Stimulated activated memory B cell treated with anti-CD40 and anti-IgM and Interleukin-4, amounts not matched to agents 10 μg/mL and 1 μg/mL and 100 μg/mL, for 72 hours (primary cell): ENCODE measurements at places on chromosomes 2 and 18.
A peak's percentile ranks its signal among the peaks of the same experiment; 100 is the strongest.

DNA sequence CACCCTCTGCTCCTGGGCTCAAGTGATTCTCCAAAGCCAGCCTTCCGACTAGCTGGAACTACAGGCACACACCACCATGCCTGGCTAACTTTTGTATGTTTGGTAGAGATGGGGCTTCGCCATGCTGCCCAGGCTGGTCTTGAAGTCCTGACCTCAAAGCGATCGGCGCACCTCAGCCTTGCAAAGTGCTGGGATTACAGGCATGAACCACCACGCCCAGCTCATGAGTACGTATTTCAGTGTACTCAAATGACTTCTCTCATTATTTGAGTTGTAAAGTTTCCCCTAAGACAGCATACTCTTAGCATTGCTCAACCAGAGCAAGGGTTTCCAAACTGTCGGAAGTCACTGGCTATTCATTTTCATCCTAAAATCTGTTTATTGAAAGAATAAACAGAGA, 40.3 kb downstream of the IMPA2 start:
- ATAC-seq, result no peak
- no peak overlapping the region for H3K27ac ChIP-seq
- H3K4me1 ChIP-seq, result peaks cover 6% of the 10 kb centered on the region
- peaks cover 16% of the 10 kb centered on the region for H3K36me3 ChIP-seq

DNA sequence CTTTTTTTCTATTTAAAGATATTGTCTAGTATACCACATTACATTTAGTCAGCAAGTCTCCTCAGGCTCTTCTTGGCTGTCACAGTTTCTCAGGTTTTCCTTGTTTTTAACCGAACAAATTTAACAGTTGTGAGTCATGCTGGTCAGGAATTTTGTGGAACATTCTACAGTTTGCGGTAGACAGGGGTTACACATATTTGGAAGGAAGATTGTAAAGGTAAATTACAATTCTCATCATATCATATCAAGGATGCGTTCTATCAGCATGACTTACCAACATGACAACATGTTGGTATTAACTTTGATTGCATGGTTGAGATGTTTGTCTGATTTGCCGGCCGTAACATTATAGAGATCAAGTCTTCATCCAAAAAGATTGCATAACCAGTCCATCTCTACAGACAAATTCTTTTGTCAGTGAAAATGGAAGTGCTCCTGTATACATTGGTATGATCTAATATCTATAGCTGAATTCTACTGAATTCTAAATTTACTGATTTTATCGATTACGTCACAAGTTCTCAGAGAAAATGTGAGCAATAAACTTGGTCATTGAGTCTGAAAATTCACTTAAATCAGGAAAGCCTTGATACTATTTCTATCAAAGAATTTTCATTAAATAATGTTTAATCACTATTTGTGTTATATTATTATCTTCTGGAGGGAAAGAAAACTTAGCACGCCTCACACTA, 664.4 kb upstream of the SLC8A1 start:
- ATAC-seq, result no peak
- H3K4me3 ChIP-seq, result no peak overlapping the region
- no peaks in the 10 kb centered on the region for H3K36me3 ChIP-seq
- H3K27me3 ChIP-seq, result no peaks in the 10 kb centered on the region

DNA sequence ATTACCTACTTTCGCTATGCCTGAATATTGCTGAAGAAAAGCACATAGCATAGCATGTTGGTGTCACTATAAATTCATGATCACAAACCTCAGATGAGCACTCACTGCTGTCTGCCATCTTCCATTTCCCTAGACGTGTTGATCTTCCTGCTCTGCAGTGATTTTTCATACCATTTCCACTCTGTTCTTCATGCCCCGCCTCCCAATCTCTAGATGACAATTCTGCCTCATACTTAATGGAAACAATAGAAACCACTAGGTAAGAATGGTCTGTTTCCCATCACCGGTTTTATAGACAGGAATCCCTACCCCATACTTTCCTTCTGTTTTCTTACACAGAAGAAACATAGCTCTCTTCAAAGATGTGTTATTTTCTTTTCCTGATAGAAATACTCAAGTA, 63.8 kb downstream of the PIK3C3 start:
- H3K4me3 ChIP-seq, result no peak overlapping the region
- ATAC-seq, result no peak
- no peaks in the 10 kb centered on the region for H3K27me3 ChIP-seq
- H3K27ac ChIP-seq, result no peak overlapping the region

DNA sequence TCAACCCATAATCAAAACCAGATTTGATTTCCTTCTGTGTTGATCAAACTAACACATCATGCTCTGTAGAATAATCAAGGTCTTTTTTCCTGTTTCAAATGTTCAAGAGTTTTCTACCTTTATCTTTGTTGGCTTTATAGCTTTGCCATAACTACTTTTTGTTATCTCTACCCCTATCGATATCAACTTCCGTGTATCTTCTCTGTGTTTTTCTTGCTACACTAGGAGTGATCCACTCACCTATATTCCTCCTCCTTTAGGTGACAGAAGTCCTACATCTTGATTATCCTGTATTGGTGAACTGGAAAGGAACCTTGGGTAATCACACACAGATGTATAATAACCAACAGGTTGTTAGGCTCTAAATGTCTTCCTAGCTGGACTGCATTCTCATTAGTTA, 85.5 kb downstream of the LTBP1 start:
- H3K4me3 ChIP-seq, result no peak overlapping the region
- no peak for ATAC-seq
- no peaks in the 10 kb centered on the region for H3K27me3 ChIP-seq
- H3K4me1 ChIP-seq, result no peaks in the 10 kb centered on the region

GRCh38 chr2:15855766-15856260, 84.5 kb upstream of the MYCN start:
- no peak for ATAC-seq
- no peaks in the 10 kb centered on the region for H3K4me1 ChIP-seq
- peaks cover 12% of the 10 kb centered on the region for H3K27me3 ChIP-seq
- H3K36me3 ChIP-seq, result no peaks in the 10 kb centered on the region
- H3K27ac ChIP-seq, result no peak overlapping the region

DNA sequence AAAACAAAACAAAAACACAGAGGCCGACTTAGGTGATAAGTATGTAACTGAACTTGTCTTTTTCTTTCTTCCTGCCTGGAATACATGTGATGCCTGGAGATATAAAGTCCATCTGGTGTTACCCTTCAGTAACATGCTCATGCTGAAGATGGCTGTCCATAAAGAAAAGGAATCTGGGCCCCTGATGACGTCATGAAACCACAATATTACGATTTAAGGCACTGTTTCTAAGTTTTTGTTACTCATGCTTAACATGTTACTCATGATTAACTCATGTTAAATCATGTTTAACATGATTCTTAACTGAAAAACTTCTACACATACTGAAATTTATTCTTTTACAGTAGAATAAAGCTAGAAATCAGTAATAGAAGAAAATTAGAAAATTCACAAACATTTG, 49.0 kb downstream of the STRADB start:
- no peaks in the 10 kb centered on the region for H3K4me1 ChIP-seq
- peaks cover 29% of the 10 kb centered on the region for H3K36me3 ChIP-seq
- ATAC-seq, result no peak

DNA sequence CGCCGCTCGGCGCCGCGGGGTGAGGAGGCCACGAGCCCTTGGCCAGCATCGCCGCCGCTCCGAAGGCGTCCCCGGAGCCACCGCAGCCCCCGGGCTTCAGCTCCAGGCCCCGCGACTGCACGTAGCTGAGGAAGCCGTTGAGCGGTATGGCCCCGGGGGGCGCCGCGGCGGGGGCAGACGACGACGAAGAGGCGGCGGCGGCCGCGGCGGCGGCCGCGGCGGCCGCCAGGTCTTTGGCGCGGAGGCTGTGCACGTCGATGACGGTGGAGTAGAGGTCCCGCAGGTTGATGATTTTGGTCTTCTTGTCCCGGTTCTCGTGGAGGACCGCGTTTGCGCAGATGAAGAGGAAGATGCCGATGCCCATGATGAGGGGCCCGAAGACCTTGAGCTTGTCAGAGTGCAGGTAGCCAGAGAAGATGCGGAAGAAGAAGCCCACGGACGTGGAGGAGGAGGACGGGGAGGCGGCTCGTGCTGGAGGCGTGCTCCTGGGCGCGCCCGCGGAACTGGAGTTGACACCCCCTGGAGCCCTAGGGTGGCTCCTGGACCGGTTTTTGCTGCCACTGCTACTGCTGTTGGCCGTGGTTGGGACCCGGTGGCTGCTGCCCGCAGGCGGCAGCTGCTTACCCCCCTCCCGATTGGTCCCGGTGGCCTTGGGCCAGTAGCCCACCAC, 4.0 kb downstream of the TMEM200C start:
- no peak for ATAC-seq
- H3K27ac ChIP-seq, result no peak overlapping the region
- H3K4me3 ChIP-seq, result no peak overlapping the region
- no peaks in the 10 kb centered on the region for H3K36me3 ChIP-seq
- H3K4me1 ChIP-seq, result peaks cover 19% of the 10 kb centered on the region
- H3K27me3 ChIP-seq, result peaks cover 59% of the 10 kb centered on the region

DNA sequence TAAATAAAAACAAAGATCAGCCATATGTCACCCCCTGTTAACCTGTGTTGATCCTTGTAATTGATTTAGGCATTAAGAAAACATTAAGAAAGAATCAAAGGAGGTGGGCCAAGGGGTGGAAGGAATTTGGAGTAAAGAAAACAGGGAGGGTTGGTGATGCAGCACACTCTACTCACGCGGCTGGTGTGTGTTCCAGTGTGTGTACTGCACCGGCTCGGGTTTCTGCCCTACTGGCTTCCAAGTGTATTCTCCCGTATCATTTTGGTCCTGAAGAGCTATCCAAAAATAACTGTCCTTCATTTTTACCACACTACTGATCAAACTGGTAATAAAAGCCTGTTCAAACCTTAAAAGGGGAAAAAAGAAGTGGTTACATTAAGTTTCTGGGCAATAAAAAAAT, 56.9 kb downstream of the PLA2R1 start:
- no peak overlapping the region for H3K4me3 ChIP-seq
- ATAC-seq, result no peak
- H3K36me3 ChIP-seq, result no peaks in the 10 kb centered on the region
- H3K27ac ChIP-seq, result no peak overlapping the region
- no peaks in the 10 kb centered on the region for H3K4me1 ChIP-seq

DNA sequence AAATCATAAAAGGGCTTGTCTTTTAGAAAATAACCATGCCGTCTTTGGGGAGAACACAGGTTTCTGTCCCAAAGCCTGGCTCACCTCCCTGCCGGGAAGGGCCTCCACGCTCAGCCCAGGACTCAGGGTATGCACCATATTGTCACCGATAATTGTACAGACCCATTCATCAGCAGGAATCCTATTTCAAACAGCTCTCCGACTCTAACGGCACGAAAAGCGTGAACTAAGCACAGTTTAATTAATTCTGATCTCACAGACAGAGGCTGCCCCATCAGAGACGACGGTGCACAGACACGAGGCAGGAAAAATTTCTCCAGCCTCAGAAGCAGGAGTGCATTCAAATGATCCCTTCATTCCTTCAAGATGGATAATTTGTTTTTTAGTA, 276.2 kb downstream of the MYCN start:
- H3K27ac ChIP-seq, result no peak overlapping the region
- H3K27me3 ChIP-seq, result peaks cover 11% of the 10 kb centered on the region
- H3K36me3 ChIP-seq, result no peaks in the 10 kb centered on the region
- H3K4me1 ChIP-seq, result no peaks in the 10 kb centered on the region
- ATAC-seq, result no peak

DNA sequence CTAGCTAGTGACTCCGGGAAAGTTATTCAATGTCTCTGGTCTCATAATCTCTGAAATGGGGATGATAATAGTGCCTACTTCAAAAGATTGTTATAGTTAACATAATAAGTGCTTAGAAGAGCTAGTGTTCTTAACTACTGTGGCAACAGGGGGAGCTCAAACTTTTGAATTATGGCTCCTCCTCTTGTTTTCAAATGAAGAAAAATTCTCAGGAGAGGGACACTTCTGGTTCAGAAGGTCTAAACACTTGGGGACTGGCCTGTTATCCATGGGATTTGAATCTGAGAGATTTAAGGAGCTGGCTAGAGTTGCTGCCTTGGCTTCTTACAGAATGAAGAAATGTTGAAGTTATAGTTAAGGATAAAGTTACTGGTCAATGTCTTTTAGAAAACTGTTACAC, 92.2 kb upstream of the ITGB6 start:
- H3K36me3 ChIP-seq, result peaks cover 26% of the 10 kb centered on the region
- H3K4me3 ChIP-seq, result no peak overlapping the region
- no peak for ATAC-seq
- no peaks in the 10 kb centered on the region for H3K4me1 ChIP-seq
- no peaks in the 10 kb centered on the region for H3K27me3 ChIP-seq

DNA sequence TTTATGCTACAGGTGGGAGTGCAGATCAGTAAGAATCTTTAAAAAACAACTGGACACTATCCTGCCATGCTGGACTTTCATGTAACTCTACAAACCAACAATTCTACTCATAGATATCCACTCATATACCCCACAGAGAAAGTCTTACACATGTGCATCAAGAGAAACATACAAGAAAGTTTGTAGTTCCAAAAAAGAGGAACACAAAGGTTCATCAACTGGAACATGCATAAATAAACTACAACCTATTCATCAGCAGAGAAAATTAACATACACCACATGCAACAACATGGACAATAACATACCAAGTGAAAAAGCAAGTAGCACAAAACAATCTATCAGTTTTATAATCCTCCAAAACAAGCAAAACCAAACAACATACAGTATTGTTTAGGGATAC, 17.0 kb downstream of the TCF4 start:
- ATAC-seq, result no peak
- H3K4me1 ChIP-seq, result peaks cover 24% of the 10 kb centered on the region
- H3K27me3 ChIP-seq, result no peaks in the 10 kb centered on the region

DNA sequence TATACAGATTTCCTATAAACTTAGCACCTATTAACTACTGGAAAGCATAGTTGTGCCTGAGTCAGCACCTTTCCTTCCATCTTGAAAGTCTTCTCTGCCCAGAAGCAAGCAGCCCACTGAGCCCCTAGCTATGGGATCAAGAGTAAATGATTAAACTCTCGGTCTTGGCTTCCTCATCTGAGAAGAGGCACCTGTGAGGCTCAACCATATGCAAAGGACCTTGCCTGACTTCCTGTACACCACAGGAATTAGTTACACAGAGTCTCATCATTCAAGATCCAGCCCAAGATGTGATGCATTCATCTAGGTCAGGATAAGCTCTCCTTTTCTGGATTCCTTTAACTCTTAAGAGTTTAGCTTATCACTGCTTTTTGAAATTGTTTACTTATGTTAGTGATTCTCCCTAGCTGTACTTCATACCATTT, 96.0 kb downstream of the CDH2 start:
- H3K27me3 ChIP-seq, result no peaks in the 10 kb centered on the region
- ATAC-seq, result no peak
- no peaks in the 10 kb centered on the region for H3K4me1 ChIP-seq

GRCh38 chr2:60445684-60446179, 107.7 kb downstream of the BCL11A start:
- ATAC-seq, result no peak
- H3K27ac ChIP-seq, result peak overlapping the region; percentile 96
- H3K36me3 ChIP-seq, result no peaks in the 10 kb centered on the region

- H3K4me3 ChIP-seq, result no peak overlapping the region
- H3K27ac ChIP-seq, result no peak overlapping the region
- no peaks in the 10 kb centered on the region for H3K4me1 ChIP-seq
- no peak for ATAC-seq
- H3K36me3 ChIP-seq, result peaks cover 61% of the 10 kb centered on the region
These were observed 39.8 kb downstream of the XRCC5 start for GRCh38 chr2:216148983-216149382.

GRCh38 chr18:35491700-35492077, 6.1 kb downstream of the INO80C start:
- H3K36me3 ChIP-seq, result peaks cover 37% of the 10 kb centered on the region
- ATAC-seq, result no peak
- H3K4me1 ChIP-seq, result peaks cover 64% of the 10 kb centered on the region
- H3K27ac ChIP-seq, result peak overlapping the region; percentile 32
- no peaks in the 10 kb centered on the region for H3K27me3 ChIP-seq
